ENCODE measurements at places on chromosomes 13 and 19.

DNA sequence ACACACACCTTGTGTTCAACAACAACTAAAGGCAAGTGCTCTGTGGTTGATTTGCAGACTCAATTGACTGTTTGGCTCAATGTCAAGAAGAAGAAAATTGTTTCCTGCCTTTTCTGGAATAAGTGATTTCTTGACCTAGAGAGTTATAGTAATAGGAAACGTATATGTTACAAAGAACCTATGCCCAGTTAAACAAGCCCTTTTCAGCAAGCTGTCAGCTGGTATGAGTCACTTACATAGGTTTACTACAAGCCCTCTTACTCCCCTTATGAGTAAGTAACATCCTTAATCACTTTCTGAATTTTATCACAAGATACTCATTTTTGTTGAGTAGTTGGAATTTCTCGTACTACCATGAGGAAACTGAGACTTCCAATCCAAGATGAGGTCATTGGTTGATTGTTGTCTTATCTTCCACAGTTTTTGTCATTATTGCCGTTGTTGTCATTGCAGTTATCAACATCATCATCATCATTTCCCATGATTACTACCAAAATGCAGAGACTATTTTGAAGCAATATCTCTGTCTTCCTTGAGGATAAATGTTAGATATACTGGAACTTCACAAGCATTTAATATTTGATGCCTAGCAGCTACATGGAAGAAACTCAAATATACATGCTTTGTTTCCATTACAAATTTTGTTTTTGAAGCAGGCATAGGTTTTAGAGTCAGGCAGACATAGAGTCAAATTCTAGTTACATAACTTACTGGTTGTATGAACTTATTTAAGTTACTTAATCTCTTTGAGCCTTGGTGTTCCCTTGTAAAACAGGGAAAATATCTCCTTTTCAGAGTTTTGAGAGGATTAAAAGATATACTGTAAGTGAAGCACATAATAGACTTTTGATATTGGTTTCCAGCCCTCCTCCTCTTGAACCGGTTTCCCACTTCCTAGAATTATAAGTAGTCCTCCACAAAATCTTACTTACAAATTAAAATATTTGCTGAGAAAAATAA lies 106.0 kb downstream of the RAP2A start:
- DNase-seq, result no peak

DNA sequence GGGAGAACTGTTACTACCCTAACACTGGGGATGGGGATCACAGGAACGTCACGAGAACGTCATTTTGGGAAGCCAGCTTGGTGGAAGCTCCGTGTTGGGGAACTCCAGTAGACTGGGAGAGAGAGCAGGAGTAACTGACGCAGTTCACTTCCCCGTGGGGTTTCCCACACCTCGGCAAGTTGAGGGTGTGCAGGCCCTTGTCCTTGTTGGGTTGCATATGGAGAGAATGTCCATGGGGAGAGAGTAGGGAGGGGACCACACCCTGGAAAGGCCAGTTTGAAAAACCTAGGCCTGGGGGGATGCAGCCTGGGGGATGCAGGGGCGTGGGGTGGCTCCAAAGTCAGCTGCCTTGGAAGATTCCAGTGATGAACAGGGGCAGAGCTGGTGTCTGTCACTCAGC lies 50.7 kb upstream of the MCF2L start:
- DNase-seq, result no peak

DNA sequence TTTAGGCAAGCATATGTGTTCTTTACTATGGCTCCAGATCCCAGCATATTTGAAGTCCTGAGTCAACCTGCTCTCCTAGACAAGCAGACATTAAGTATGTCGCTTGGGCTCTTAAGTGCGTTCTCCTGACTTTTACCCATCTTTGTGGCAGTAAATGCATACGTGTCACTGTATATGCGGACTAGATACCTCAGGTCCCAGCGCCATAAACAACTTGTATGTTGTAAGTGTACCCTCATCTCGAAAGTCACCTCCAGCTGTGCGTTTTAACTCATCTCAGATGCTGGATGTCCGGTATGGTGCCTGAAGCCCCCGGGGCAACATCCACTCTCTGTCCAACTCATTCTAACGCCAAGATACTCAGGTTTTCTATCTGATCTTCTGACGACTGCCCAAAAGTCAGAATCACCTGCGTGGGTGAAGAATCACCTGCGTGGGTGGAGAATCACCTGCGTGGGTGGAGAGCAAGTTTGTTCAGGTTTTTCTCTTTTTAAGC lies 1.7 kb downstream of the PTOV1 start:
- no peak for DNase-seq

DNA sequence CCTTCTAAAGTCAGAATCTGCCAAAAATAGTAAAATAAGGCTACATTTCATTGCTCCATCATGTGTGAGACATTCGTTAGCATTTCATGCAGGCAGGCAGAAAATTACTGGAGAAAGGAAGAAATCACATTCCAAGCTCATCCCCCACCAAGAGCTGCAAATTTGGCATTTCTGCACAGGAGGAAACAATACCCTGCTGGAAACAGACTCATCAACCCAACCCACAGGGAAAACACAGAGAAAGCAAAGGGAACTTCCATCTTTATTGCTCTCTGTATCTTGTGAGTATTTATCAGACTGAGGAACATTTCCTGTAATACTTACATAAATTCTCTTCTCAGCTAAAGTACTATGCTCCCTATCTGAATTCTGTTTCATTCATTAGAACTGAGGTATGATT lies 95.7 kb downstream of the KCTD12 start:
- no peak for DNase-seq

DNA sequence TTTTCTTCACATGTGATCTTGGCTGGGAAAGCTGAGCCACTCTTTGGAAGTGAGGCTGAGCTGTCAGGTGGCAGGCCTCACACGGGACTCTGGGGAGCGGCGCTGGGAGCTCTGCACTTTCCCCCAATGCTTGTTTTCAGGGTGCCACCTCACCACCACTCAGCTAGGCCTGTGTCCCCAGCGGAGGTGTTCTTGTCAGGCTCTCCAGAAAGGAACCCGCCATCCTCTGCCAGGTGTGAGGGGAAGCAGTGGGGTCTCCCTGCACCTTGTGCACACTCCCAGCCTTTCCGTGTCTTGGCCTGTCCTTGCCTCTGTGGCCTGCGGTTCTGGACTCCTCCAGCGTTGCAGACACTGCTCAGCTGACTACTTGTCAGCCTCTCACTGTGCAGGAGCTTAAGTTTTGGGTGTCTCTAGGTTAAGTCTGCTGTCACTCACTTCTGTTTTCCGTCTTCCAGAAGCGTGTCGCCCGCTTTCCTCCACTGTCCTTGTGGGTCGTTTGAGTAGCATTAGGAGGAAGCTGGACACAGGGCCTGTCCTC lies 51.9 kb downstream of the GGACT start:
- DNase-seq, result no peak

All from NCI-H82 (cell line).